ENCODE measurements at places on chromosomes 2 and 18. TPM values are rescaled to one million over a fixed set of nuclear protein-coding genes. Genes with fewer than 3 reads are reported as not detected.

GRCh38 chr2:106065983-106066820, 127.9 kb downstream of the UXS1 start:
- DNase-seq, result no peak

DNA sequence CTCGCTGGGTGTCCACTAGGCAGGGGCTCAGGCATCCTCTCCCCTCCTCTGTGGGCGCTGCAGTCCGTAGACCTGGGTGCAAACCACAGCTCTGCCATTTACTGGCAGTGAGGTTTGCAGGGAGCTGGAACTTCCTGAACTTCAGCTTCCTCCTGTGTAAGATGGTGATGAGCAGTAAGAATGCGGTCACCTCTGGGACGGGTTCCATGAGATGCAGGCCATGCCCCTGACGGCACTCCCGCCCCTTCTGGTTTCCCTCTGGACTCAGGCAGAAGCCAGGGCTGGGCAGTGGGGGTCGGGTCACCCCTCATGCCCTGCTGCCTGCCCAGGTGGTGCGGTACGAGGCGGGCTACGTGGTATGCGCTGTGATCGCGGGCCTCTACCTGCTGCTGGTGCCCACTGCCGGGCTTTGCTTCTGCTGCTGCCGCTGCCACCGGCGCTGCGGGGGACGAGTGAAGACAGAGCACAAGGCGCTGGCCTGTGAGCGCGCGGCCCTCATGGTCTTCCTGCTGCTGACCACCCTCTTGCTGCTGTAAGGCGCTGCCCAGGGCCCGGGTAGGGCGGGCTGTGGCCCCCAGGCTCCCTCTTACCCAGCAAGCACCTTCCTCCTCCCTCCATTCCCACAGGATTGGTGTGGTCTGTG, 1.5 kb downstream of the PROM2 start:
- DNase-seq, result no peak

DNA sequence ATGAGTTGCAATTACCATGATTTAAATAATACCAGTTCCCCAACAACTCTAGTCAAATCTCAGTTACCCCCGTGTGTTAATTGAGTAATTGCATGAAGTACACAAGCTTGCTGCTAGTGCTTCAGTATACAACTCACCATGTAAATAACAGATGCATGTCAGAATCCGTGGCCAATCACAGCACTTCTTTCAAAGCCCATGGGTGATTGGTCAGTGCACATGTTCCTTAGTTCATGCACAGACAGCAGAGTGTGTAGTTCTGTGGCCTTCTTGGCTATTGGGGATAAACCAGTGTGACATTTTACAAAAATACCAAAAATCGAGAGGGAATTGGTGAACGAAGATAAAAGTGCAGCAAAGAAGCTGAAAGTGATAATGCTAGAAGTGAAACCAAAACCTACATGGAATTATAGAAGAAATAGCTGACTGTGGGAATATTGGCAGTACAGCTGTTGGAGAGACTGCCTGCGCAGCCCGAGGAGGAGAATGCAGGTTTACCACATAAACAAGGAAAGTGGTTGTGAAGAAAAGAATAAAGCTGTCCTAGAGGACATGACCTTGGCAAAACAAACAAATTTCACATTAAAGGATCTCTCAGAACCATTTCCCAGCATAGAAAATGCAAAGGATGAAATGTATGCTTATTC, 59.4 kb downstream of the NEDD4L start:
- no peak for DNase-seq

GRCh38 chr18:3246635-3247239, 864 bp upstream of the MYL12A start:
- DNase-seq, result no peak

DNA sequence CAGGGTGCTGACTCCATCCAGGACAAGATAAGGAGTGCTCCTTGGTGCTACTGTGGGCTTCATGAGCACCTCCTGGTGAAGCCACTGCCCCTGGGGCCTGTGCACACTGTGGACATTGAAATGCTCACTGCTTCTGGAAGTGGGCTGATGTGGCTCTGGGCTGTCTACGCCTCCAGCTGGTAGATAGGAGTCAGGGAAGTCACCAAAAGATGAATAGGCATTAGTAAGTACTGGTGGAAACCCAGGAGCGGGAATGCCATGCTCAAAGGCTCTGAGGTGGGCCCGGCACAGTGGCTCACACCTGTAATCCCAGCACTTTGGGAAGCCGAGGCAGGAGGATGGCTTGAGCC, 79.2 kb upstream of the MSH2 start:
- no peak for DNase-seq

DHRS9 gene
- polyA plus RNA-seq, result not detected

SERPINB13 gene
- not detected for polyA plus RNA-seq

DNA sequence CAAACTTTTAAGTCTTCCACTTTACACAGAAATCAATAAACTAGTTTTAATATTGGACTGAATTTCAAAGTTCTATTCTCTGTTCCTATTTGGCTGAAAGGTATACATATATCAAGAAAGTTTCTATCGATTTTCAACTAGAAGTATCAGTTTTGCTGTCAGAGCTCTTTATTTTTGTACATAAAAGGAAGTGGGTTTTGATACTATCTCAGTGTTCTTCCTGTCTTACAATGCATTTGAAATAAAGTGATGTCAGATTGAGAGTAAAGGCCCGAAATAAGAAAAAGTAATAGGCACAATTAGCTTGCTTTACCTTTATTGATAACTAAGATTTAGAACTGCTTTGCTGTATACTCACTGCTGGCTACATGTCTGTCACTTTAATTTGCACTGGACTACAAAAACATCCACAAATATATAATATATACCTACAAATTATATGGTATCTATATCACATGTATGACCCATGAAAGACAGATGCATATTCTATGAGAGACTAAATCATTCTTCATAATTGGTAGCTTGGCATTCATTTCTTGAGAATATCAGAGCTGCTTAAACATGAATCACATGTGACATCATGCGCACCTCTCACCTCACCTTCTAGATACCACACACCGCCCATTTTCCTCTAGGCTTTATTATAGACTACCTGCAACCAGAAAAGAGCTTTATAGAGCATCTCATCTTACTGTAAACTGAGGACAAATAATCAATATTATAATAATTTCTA, 83.6 kb downstream of the ASXL2 start:
- no peak for DNase-seq

- no peak for DNase-seq
Measured at GRCh38 chr2:60883896-60884295, 2.5 kb downstream of the REL start.

GRCh38 chr18:51637881-51638280, 440.4 kb upstream of the MEX3C start:
- DNase-seq, result no peak

KIAA1328 gene
- polyA plus RNA-seq, result 3.9 TPM

DNA sequence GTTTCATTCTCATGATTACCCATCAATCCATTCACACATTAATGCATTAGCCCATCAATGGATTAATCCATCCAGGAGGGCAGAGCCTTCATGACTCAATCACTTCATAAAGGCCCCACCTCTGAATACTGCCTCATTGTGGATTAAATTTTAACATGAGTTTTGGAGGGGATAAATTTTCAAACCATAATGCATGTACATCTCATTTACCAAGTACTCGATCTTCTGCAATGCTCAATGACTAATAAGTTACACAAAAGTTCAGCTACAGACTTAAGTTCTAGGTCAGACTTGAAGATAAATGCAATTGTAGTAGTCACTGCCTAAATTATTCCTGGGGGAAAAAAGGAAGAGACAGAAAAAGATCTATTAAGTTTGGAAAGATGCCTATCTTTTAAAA, 120.0 kb upstream of the OSR1 start:
- no peak for DNase-seq

TSGA10 gene
- polyA plus RNA-seq, result 1.4 TPM

DNA sequence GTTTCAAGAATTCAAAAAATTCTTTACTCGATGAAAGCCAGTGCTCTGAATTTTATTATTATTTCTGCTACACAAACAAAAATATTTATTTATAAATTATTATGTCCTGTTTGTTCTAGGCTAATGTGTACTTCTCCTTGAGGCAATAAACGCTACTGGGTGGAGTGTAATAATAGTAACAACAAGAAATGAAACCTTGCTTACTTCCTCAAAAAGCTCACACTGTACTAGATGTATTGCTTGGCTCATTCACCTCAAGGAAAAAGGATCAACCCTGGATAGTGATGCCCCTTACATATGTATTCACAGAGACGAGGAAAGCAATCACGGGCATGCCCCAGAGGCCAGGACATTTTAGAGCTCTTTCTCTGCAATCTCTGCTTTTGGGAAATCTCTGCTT, 685.6 kb upstream of the NXPH2 start:
- no peak for DNase-seq

DNA sequence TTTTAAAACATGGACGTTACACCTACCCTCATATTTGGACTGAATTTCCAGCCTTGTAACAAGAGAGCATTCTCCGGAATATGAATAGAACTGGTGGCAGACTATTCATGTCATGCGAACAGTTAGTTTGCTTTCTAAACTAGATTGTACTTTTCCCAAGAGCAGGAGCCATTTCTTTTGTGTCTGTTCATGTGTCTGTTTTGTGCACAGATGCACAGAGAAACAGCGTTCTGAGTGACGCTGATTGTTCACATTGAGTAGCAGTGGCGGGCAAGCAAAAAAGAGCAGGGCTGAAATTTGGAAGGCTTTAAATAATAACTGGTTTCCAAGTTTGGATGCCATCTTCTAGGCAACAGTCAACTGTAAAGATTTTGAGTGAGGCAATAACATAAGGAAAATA, 200.3 kb downstream of the NRXN1 start:
- DNase-seq, result no peak

DNA sequence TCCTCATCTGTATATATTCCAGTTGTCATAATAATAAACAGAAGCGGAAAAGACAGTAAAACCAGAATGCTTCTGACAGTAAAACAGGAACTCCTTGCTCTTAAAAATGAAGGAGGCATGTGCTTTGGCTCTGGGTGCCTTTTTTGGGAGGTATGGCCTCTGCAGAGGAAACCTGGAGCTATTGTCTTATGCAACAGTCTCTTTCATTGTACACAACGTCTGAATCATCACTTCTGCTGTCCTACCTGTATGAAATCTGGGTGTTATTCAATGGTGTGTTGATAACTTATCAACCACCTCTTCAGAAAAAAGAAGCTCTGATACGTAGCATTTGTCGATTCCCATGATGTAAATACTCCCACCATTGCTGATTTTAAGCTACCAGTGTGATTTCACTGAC, 64.8 kb downstream of the CDCA7 start:
- DNase-seq, result no peak

DNA sequence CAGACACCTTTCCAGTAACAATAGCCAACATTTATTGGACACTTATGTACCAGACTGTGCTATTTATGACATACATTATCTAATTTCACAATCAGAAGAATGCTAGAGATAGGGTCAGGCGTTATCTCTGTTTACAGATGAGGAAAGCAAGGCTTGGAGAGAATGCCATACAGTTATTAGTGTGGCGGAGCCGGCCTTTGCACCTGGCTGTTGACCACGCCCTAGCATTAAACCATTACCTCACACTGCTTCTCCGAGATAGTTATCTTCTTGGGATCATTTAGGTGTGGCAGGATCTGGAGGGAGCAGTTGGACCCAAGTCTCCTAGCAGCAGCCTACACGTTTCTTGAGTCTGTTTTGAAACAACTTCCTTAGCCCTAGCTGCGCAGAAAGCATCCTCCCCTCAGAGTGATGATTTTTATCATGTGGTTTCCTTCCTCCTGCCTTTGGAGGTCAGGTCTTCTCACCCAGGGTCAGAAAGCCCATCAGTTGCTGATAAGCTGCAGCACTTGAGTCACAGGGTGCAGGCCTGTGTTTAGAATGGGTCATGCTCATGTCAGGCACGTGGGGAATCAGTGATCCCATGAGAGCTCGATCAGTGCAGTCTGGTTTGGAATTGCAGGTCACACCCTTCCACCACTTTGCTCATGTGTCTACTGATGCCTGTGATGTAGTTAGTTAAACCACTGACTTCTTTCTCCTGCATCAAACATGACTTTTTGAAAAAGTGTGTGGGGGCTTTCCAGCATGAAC, 118.2 kb downstream of the SPTBN1 start:
- no peak for DNase-seq

ALPP gene
- polyA plus RNA-seq, result not detected

DNA sequence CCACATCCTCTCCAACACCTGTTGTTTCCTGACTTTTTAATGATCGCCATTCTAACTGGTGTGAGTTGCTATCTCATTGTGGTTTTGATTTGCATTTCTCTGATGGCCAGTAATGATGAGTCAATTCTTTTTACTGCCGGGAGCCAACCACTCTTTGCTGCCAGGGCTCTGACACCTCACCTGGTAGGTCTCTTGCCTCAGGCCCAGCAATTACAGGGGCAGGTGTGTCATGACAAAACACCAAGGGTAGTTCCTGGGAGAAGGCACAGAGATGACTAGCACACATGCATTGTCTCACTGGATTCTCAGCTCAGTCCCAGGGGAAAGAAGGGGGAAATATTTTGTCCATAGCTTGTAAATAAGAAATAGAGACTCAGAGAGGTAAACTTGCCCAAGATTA, 122.3 kb downstream of the CHST9 start:
- no peak for DNase-seq

- DNase-seq, result no peak
Measured at GRCh38 chr2:239225371-239225851, 175.4 kb downstream of the HDAC4 start.

GRCh38 chr2:43405829-43406228, 179.4 kb upstream of the ZFP36L2 start:
- no peak for DNase-seq

HOXD10 gene
- not detected for polyA plus RNA-seq

GRCh38 chr2:96872591-96873349, 2.9 kb upstream of the SEMA4C start:
- no peak for DNase-seq

DNA sequence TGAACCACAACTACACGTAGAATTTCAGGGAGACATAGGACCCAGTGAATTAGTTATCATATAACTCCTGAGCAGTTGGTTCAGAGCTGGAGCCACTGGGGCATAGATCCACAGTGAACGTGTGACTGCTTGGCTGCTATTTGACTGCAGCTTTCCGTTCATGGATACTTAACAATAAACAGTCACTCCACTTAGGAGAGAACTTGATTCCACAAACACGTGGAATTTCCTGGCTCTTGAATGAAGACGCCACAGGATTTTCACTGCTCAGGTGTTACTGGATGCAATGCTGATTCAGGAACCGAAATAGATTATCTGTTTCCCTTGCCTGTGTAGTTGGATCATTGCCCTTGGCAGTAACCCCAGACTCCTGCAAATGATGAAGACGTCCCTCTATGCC, 679.1 kb upstream of the ZEB2 start:
- no peak for DNase-seq

FAM161A gene
- polyA plus RNA-seq, result 1.6 TPM

PLCL1 gene
- polyA plus RNA-seq, result 0.22 TPM

DNA sequence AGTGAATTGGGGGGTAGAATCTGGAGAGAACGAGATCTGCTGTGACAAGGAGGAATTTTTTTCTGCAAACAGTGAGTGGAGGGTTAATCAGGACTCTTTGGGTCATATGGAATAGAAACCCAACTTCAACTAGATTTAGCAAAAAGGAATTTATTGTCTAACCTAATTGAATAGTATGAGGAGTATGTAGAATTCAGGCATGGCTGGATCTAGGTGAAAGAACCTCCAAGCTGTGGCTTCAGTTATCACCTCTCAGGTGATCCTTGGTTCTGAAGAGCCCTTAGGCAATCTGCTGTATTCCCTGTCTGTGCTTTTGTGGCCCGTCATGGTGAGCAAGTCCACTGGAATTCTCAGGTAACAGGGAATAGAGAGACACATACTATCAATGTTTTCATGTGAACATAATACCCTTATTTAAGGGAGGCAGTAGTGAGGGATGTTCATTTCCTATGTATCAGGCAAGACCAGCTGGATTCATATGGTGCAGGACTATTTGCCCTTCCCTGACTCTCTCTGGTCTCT, 164.7 kb downstream of the ALPK2 start:
- no peak for DNase-seq

GRCh38 chr2:129144082-129144791, 825.6 kb upstream of the HS6ST1 start:
- no peak for DNase-seq

CHRNA1 gene
- polyA plus RNA-seq, result 2.6 TPM
